RPMI7951 (cell line): ENCODE measurements at places on chromosomes 2 and 18. TPM values are rescaled to one million over a fixed set of nuclear protein-coding genes. Genes with fewer than 3 reads are reported as not detected.

The HOXD9 gene
- 1.4 TPM in 2 replicates for total RNA-seq

The SLC9A2 gene
- total RNA-seq: not detected in 2 replicates

The NXPH2 gene
- not detected in 2 replicates for total RNA-seq

The CXCR1 gene
- not detected in 2 replicates for total RNA-seq

The STPG4 gene
- total RNA-seq: not detected in 2 replicates

The TP53I3 gene
- 42.7 and 57.8 TPM in 2 replicates for total RNA-seq

The RASGRP3 gene
- 13.4 and 18.4 TPM in 2 replicates for total RNA-seq

The UGT1A3 gene
- total RNA-seq: not detected in 2 replicates

The EGR4 gene
- total RNA-seq: not detected in 2 replicates
